ENCODE measurements at places on chromosomes 12 and 14. TPM values are rescaled to one million over a fixed set of nuclear protein-coding genes. Genes with fewer than 3 reads are reported as not detected.

Gene BICD1
- total RNA-seq = 31.3 TPM

Gene C14orf180
- total RNA-seq = not detected

Gene NXPH4
- 75.4 TPM for total RNA-seq

GRCh38 chr12:93061473-93062419 is 132.7 kb upstream of the EEA1 start:
- no peak for DNase-seq

- DNase-seq = no peak
Observed at GRCh38 chr12:4120316-4120917, 153.1 kb upstream of the CCND2 start.

GRCh38 chr14:30620178-30620577 is 1.9 kb upstream of the SCFD1 start:
- DNase-seq = no peak

DNA sequence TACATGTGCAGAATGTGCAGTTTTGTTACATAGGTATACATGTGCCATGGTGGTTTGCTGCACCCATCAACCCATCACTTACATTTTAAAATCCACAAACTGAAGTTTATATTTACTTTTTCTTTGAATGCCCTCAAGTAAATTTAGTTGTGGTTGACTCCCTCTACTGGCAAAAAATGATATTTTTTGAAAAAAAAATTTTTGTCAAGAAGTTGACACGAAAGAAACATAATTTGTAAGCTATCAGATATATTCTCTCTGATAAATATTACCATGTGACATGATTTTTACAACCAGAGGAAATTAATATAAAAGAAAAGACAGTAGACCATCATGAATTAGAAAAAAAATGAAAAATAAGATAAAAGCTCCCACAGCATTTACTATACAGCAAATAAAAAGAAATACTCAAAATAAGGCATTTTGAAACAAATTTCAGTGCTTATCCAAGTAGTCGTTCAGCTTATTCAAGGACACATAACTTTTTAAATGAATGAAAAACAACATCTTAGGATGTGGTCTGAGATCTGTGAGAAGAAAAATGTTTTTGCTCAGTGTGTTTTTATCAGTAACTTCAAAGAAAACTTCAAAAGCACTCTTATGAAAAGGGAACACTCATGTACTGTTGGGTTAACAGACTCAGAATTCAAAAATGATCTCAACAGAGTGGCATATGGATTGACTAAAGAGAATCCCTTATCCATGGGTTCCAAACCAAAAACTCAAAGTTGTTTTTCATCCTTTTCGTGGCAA is 30.0 kb upstream of the GRIP1 start:
- DNase-seq = no peak

DNA sequence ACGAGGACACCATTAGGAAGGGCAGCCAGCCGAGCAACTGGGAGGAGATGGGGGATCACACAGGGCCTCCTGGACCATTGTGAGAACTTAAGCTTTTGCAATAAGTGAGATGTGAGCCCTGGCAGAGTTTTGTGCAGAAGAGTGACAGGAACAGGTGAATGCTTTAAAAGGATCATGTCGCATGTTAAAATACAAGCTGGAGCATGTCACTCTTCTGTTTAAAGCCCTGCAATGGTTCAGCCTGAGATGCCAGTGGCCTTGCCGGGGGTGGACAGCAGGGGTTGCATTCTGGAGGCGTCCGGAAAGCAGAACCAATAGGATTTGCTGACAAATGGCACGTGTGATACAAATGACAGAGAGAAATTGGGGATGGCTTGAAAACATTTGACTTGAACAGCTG is 137.5 kb upstream of the RFLNA start:
- no peak for DNase-seq

DNA sequence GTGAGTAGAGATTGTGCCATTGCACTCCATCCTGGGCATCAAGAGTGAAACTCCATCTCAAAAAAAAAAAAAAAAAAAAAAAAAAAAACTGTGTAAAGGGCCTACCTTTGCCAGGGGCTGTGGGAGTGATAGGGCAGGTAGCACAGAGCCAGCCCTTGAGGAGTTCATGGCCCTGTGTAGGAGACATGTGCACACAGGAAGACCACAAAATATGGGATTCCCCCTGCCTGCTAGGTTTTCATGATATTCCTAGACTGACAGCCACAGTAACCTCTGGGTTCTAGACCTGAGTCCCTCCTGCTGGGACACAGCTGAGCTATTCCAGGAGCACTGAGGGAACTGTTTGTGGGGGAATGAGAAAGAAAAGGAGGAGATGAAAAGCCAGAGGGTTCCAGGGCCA is 8.3 kb upstream of the SPTSSA start:
- no peak for DNase-seq

DNA sequence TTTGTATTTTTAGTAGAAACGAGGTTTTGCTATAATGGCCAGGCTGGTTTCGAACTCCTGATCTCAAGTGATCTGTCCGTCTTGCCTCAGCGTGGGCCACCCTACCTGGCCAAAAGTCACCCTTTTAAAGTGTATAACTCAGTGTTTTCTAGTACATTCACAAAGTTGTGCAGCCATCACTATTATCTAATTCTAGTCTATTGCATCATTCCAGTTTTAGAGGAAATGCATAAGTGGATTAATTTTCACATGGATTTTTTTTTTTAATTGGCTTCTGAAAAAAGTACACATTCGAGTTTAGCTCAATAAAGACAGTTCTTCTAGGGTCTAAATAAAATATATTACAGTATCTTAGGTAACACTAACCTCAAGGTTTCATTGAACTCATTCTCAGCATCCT is 3.7 kb downstream of the DEPDC4 start:
- no peak for DNase-seq

GRCh38 chr12:9725213-9725870 is 7.6 kb downstream of the CLECL1 start:
- no peak for DNase-seq

GRCh38 chr12:110533607-110534006 is 31.5 kb downstream of the RAD9B start:
- DNase-seq = no peak

GRCh38 chr12:130405332-130405731 is 67.6 kb downstream of the PIWIL1 start:
- no peak for DNase-seq

Gene FGF23
- total RNA-seq = not detected

DNA sequence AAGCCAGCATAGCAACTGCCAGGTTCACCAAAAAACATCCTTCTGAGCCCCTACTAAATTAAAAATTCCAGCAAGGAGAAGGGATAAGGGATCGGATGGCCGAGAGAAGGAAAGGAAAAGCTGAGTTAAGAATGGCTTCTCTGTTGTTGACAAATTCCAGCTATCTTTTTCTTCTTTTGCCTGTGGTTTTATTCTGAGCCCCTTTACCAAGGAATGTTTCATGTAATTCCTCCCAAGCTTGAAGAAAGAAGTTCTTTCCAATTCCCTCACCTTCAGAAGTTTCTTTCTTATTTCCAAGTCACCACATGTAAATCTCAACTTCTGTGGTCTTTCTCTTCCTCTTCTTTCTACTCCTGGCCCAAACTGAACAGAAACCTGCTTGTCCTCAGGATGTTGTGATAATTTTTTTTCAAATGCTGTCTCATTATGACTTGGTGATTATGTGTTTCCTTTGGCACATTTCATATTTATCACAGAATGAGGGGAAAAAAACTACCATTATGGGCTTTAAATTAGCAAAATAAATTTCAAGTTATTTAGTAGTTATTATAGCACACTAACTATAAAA is 40.0 kb downstream of the FGD6 start:
- DNase-seq = no peak

DNA sequence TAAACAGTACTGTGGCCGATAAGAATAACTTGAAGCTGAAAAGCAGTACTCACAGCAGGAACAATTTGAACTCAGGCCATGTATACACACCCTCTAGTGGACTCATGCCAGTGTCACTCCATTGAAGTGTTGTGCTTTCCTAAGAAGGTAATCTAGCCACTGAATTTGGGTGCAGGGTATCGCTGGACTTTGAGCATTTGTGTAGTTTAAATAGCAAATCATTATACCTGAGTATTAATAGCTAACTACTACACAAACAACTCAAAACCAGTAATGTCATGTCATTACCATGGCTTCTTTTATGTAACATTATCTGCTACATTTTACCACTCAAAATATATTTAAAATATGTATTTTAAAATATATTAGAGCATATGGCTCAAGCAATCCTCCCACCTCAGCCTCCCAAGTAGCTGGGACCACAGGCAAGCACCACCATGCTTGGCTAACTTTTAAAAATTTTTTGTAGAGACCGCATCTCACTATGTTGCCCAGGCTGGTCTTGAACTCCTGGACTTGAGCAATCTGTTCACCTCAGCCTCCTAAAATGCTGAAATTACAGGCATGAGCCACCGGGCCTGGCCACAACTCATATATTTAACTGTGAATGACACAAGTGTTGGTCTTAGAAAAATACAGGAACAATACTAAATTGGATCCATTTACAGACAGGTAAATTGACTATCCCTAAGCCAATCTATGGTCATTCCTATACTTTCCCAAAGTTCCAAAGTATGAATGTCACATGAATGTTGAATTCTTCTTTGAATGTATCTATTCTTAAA is 25.6 kb upstream of the ARID4A start:
- DNase-seq = no peak

Gene AP5M1
- total RNA-seq = 32.5 TPM

Gene KCNJ8
- not detected for total RNA-seq

DNA sequence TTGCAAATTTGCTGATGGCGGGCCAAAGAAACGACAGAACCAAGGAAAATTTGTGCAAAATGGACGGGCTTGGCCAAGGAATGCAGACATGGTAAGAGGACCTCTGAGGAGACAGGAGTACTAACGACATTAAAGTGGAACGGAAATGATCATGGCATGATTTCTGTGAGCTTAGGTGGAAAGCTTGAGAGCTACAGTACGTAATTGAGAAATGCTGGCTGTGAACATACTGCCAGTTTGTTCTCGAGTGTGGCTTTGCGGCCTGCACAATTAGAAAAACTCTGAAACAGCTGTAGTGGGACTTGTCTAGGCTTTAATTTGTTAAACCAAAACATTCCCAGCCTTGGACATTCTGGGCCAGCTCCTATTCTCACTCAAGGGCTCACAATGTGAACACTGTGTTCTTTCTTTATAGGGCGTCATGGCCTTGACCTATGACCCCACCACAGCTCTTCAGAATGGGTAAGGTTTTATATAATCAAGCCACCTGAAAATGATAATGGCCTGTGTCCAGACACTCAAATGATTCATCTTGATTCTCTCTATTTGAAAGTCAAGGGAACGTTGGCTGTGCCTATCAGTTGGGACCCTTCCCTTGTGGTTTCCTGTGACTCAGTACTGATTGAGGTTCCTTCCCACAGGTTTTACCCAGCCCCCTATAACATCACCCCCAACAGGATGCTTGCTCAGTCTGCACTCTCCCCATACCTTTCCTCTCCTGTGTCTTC is 48.5 kb downstream of the BAZ2A start:
- DNase-seq = no peak

DNA sequence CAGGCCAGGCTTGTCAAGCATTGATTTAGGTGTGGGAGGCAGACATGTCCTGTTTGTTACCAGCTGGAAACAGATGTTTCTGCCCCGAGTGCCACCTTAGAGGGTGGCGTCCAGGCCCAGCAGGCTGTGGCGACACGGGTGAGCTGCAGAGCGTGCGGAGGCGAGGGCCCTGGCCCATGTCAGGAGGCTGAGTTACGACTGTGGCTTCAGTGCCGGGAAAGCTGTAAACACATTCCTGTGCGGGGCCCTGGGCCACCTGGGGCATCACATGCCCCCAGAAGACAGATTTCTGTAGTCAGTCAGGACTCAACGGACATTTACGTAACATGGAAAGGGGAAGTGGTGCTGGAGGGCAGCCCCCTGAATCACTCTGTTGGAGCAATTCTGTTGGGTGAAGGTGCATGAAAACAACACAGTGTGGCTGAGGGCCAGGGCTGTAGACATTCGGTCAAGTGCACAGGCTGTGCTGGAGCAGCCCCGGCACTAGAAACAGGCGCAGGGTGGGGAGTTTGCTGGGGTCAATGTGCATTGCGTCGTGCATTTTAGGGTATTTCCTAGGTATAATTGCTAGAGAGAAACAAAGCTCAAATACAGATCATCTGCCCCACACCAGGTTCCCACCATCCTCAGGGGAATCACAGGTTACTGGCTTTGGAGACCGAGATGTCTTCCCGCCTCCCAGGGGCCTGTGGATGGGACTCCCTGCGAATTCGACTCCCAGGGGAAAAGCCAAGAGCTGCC is 291.8 kb downstream of the TMEM121 start:
- DNase-seq = no peak

Gene ERC1
- total RNA-seq = 102 TPM

DNA sequence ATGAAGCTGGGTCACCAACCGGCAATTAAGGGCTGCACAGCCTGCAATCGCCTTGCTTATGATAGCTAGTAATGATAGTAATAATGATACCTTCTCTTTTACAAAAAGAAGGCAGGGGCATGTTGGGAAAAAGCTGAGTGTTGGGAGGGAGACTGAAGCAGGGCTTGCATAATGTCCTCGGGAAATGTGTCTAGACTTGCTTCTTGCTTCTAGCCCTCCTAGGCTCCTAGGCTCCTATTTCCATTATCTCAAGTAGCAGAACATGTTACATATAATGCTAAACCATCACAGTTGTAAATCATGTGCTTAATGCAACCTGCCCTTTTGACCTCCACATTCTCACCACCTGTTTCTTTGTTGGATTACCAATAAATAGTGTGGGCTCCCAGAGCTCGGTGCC is 18.7 kb downstream of the RERGL start:
- no peak for DNase-seq

Gene CDCA3
- 4.1 TPM for total RNA-seq

Gene KCNA1
- total RNA-seq = 0.45 TPM

DNA sequence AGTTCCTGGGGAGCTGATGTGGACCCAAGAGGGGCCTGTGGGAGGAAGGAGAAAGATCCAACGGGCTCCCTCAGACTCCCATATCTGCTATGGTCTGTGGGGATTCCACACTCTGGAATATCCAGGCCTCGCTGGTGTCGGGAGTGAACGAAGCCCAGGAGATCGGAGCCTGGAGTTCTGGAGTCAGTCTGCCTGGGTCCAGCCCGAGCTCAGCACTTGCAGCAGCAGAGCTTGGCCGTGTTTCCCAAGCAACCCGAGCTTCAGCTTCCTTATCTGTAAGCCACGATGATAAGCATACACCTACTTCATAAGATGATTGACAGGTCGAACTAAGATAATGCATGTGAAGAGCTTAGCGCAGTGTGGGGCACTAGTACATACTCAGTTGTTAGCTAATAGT is 10.1 kb downstream of the LTBP2 start:
- no peak for DNase-seq

GRCh38 chr12:32198555-32198954 is 91.9 kb downstream of the BICD1 start:
- DNase-seq = no peak

GRCh38 chr12:103858953-103859601 is 18.0 kb upstream of the NT5DC3 start:
- no peak for DNase-seq

Gene NFE2
- not detected for total RNA-seq

DNA sequence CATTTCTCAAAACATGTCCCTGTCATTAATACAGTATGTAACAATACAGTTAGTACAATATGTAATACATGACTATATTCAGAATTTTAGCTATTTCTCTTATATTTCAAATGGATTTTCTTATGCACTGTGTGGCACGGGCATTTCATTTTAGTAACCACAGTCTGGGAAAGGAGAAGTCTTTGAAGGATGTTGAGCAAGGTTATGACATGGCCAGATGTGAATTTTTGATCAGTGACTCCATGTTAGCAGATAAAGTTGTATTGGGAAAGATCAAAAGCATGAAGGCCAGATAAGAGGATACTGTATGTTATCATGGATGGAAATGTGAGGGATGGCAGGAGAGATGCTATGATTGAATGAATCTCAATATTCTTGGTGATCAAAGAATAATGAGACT is 285.2 kb downstream of the NAV3 start:
- no peak for DNase-seq

GRCh38 chr12:132818562-132818961 is 10.1 kb downstream of the GOLGA3 start:
- no peak for DNase-seq

Gene CNTN1
- 1.8 TPM for total RNA-seq

Measured in chondrocyte (in vitro differentiated cells).